ENCODE measurements at places on chromosomes 3 and 15.
A peak's percentile ranks its signal among the peaks of the same experiment; 100 is the strongest.

- DNase-seq, result no peak
Measured at GRCh38 chr3:182364723-182365650, 428.3 kb upstream of the ATP11B start.

DNA sequence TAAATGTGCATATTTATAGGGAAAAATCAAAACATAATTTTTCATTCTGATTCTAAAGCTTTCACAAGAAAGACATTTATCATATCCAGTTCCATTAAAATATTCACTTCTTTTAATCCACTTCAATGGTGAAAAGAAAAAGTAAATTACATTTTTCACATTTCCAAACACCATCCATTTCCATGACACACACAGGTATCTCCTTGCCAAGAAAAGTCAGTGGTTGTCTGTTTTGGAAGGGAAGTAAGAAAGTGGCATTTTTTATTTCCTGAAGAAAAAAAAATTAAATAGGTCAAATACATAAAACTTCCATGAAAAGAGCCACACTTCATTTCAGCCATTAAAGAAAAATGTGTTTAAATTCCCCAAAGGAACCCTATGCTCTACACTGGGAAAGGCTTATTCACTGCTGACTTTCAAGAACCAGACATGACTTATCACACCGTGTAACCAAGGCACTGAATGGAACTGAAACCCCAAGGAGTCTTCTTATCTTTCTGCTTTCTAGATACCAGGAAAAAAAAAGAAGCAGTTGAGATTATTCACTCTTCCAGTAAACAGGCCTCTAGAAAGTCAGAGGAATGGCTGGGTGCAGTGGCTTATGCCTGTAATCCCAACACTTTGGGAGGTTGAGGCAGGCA lies 44.5 kb downstream of the OSBPL10 start:
- peak; percentile 61 for DNase-seq

- no peak for DNase-seq
Measured at GRCh38 chr3:166607933-166608521, 770.8 kb upstream of the BCHE start.

GRCh38 chr15:101189409-101190091 lies 62.3 kb downstream of the CHSY1 start:
- no peak for DNase-seq

GRCh38 chr15:49712162-49712561 lies 91.3 kb downstream of the DTWD1 start:
- no peak for DNase-seq

GRCh38 chr3:170180079-170180907 lies 1.2 kb downstream of the PHC3 start:
- DNase-seq, result peak; percentile 42

GRCh38 chr15:91970142-91970541 lies 116.6 kb downstream of the SLCO3A1 start:
- peak; percentile 60 for DNase-seq

- no peak for DNase-seq
Measured at GRCh38 chr3:192299921-192300320, 427.4 kb downstream of the FGF12 start.

GRCh38 chr3:197030379-197031314 lies 1.0 kb upstream of the MELTF start:
- no peak for DNase-seq

DNA sequence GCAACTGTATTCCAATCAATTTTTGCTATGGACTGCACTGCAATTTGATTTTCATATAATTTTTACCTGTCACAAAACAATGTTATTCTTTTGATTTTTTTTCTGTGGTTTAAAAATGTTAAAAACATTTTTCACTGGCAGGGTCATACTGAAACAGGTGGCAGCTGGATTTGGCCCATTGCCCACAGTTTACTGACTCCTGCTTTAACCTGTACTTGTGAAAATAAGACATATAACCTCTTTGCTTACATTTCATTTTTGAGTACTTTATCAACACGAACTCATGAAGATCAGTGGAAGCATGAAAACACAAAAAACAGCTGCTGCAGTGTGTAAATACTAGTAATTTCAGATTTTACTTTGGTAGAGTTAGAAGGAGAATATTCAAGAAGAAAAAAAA lies 313.1 kb downstream of the WDR72 start:
- DNase-seq, result no peak

GRCh38 chr3:187686621-187687273 lies 15.6 kb downstream of the RTP2 start:
- no peak for DNase-seq

DNA sequence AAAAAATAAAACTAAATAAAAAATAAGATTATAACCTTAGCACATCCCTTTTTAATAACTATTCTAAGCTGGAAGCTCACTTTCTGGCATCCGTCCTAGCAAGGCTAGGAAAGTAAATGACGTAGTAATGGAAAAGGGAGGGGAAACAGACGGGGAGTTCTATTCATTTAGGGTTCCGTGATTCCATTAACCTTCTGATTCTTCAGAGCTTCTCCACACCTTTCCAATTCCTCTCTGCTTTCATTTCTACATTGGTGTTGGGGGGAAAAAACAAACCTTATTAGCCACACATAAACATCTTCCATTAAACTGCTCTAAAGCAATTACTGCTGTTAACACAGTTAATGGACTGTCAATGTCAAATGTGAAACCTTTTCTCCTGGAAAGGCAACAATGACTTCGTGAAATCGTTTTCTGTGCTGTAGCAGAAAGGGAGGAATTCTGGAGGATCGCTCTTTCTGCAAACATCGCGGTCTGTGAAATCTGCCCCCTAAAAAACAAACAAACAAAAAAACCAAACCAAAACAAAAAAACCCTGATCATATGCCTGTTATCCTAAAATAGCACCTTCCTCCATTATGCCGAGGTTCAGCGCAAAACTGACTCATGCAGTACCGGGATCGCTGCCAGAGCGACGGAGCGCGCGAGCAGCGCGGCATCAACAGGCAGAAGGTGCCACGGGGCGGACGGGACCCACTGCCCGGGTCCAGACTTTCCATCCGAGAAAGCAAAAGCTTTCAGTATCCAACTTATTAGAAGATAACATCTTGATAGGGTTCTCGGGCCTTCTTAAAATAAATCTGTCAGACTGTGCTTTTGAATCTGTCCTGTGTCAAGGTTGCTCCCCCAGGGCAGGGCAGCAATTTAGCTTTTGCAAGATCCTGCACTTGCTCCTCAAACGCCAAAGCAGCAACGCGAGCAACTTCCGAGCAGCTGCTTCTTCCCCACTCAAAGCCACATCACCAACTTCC lies 156.2 kb downstream of the FGF12 start:
- DNase-seq, result peak; percentile 32

DNA sequence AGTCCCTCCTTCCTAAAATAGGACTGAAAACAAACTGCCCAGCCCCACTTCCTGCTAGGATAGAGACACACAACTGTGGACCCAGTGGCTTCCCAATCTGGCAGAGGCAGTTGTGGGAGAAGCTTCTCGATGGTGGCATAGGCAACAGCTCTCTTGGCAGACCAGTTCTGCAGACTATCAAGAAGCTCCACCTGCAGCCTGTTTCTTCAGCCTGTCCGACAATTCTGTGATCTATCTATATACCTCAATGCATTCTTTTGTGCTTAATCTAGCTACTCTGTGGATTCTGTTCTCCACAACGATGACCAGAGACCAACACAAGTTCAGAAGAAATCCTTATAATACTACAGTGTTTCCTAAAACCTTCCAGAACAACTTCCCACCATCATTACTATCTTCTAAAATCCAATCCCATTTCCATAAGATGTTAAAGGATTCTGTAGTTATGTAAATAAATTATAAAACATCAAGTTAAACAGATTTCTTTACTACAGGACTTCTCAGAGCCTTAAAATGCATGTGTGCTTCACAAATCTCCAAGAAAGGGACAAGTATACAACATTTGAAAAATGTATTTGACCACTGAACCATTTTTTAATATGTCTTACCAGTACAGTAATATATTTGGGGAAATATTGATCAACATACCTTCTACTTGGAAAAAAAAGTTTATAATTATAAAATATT lies 57.7 kb downstream of the IGF2BP2 start:
- DNase-seq, result peak; percentile 30

DNA sequence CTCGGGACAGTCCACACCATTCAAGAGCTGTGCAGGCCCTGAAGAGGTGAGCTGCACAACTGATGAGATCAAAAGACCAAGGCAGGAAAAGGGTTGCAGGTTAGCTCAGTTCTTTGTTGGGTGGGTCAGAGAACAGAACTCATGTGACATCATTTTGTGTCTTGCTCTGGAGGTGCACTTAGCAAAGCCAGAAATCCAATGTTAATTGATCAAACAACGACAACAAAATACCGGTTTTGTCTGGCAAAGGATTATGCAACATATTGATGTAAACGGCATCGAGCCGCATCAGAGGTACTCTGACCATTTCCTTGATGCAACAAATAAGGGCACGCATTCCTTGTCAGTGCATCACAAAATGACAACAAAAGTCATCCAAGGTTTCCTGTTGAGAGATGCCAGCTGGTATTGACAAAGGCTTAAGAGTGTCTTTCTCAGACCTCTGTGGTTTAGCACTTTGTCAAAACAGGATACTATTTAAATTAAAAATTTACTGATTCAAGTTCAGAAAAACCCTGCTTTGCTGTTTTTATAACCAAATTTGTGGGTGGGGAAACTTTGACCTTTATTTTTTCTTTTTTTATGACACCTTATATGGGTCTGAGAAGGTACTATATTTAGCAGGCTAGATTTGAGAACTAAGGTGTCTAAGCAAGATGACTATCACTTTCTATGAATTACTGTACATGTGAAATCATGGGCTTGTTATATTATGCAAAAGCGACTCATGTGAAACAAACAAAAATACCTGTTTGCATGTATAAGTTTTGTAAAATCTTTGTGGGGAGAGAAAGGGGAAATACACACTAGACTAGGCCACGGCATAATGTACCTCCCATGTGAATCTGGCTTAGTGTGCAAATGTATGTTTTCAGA lies 496.1 kb downstream of the FOXP1 start:
- DNase-seq, result peak; percentile 51

DNA sequence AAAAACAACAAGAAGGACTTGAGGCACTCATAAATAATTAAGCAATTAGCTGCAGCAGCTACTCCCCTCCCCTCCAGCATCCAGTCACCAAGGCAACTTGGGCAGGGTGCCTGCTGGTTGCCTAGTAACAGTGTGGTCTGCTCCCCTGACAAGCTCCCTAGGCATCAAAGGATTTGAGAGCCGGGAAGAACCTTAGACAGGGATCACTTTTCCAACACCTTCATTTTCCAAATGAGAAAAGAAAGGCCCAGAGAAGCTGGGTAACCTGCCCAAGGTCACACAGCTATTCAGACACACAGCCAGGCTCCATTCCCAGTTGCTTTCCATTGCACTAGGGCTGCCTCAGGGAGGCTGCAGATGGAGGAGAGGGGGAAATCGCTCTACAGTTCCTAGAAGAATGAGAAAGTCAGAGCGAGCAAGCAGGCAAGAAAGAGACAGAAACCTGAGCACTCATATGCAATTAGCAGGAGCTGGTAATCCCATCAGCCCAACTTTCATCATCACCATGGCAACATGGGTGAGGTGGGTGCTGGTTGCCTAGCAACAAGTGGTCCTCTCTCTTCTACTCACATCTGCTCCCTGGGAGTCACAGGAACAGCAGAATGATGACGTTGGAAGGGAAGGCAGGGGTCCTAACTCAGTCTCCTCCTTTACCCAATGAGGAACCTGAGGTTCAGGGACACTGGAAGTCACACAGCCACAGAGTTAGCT lies 3.6 kb upstream of the EIF4E3 start:
- no peak for DNase-seq

GRCh38 chr15:74541494-74542165 lies 610 bp downstream of the ARID3B start:
- DNase-seq, result peak; percentile 78

- DNase-seq, result peak; percentile 26
Measured at GRCh38 chr15:36757189-36757814, 177.9 kb downstream of the CDIN1 start.

- DNase-seq, result no peak
Measured at GRCh38 chr3:23165571-23165970, 37.6 kb upstream of the UBE2E2 start.

- no peak for DNase-seq
Measured at GRCh38 chr3:38650248-38650951, 913 bp upstream of the SCN5A start.

DNA sequence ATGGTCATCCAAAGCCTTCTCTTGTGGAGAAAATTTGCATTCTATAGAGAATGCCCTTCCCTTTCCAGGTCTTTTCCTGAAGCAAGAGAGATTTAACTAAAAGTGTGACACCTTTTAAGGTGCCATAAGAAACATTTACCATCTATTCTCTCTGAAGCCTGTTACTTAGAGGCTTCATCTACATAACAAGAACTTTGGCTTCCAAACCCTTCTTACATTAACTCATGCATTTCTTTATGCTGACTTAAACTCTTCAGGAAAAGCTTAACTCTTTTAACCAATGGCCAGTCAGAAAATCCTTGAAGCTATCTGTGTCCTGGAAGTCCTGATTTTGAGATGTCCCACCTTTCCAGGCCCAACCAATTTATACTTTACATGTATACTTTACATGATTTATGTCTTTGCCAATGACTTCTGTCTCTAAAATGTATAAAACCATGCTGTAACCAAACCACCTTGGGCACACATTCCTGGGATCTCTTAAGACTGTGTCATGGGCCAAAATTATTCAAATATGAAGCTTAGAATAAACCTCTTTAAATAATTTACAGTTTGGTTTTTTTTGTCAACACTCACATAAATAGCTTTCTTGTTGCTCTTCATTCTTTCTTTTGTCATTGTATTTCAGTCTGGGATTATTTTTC lies 472.6 kb upstream of the NECTIN3 start:
- DNase-seq, result peak; percentile 52

DNA sequence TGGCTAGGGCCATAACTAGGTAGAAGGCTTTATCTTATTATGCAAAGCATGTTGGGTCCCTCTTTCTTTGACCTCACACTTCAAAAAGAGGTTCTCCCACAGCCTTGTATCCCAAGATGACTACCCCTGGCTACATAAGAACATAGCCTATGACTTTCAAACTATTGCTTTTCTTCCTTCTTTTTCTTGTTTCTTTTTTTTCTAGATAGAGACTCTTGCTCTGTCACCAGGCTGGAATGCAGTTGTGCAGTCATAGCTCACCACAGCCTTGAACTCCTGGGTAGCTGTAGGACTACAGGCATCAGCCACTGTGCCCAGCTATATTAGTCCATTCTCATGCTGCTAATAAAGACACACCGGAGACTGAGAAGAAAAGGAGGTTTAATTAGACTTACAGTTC lies 47.2 kb downstream of the DIPK2A start:
- DNase-seq, result peak; percentile 94

DNA sequence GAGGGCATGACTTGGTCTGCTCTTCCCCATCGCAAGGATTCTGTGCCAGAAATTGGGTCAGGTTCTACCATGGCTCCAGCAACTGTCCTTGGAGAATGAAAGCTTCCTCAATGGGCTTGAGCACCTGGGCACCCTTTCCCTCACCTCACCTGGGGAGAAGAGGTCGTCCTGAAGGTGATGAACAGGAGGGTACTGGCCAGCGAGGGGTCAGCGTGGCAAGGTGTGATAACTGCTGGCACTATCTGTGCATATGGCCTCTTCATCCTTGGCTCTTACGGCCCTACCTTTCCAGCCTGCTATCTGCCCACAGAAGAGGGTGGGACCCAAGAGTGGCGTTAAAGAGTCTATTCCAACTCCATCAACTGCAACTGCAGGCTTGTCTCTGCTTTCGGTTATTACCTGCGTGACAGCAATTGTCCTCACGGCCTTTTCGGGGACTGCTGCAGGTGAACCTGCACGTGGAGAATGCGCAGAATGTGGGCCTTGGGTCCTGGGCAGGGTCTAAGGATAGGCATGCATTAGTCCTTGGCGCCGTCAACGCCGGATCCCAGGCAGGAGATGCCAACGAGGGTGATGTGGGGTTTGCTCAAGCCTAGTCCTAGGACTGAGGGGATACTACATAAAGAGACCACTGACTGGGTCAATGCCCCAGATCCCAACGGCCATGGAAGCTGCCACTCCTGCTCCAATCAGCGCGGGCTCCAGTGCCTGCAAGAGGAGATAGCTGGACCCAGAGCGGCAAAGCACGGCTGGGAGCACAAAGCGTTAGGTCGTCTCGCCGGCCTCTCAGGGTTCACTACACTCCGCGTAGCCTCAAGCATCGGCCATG lies 625 bp upstream of the RBM15B start:
- DNase-seq, result no peak
